ENCODE measurements at places on chromosomes 5 and 9. TPM values are rescaled to one million over a fixed set of nuclear protein-coding genes. Genes with fewer than 3 reads are reported as not detected.

Gene C7
- total RNA-seq: 175 TPM

Gene ANKRD31
- 0.11 TPM for total RNA-seq

Gene ZNF367
- total RNA-seq: 3.9 TPM

Gene LCN9
- not detected for total RNA-seq

- DNase-seq: no peak
Measured at GRCh38 chr5:18712936-18713485, 1078.8 kb downstream of the TAF11L14 start.

DNA sequence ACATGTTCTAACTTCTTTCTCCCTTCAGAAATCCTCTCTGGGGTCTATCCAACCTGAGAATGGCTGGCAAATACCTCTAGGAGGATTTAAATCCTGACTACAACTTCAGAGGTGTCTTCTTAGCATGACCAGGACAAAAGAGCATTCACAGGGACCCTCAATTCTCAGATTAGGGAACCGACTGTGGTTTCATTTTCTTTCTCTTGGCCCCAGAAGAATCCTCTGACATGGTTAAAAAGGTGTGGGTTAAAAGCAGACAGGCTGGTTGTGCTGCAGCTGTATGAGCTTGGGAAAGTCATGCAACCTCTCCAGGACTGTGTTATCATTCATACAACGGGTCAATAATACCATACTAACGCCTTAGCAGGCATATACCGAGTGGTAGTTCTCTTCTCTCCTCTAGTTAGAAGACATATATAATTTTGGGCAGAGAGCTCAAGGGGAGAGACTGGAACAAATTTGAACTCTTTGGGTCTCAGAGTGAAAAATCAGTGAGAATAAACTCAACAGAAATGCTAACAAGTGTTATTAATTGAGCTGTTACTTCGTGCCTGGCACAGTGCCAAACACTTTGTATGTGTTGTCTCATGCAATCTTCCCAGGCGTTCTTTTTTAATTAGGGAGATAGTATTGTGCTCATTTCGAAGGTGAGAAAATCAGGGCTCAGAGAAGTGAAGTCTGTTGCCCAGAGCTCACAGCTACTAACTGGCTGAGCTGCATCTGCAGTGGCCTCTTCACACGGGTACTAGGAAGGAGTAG, 35.2 kb downstream of the INSYN2B start:
- DNase-seq: no peak

DNA sequence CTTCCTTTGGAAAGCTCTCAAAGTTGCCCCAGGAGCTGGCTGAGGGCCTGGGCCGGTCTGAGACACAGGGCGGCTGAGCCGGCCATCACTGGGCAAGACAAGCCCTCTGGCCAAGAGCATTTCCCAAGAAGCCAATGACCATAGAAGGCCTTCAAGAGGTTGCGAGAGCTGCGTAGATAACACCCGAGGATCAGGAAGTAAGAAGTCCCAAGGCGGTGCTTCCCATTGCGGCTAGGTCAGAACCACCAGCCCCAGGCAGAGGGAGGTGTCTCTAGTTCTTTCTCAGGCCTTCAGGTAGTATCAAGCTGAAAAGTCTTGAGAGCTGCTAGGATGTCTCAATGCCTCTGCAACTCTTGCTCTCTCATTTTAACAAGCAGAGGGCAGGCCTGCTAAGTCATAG, 54.0 kb upstream of the C5orf58 start:
- no peak for DNase-seq

GRCh38 chr5:75510836-75511434, 494 bp downstream of the CERT1 start:
- peak; percentile 50 for DNase-seq

GRCh38 chr9:447230-448025, 232.8 kb downstream of the DOCK8 start:
- no peak for DNase-seq

GRCh38 chr5:76273206-76273885, 129.7 kb upstream of the IQGAP2 start:
- no peak for DNase-seq

DNA sequence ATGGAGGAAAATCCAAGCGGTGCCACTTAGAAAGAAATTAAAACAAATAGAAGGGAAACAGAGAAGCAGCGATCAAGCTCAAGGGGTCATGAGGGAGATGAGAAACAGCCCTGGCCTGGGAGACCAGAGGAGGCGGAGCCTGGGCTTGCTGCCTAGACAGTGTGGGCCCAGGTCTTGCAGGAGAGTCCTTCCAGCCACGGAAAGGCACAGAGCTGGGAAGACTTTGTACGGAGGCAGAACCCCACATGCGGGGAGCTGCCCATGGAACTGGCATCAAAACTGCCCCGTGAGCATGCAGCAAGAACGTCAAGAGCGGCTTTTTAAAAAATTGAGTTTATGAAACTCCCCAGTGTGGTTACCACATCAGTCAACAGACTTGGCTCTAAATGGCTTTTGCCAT, 119.4 kb downstream of the IRX1 start:
- DNase-seq: peak; percentile 20

GRCh38 chr9:98977813-98978212, 34.1 kb downstream of the COL15A1 start:
- no peak for DNase-seq

DNA sequence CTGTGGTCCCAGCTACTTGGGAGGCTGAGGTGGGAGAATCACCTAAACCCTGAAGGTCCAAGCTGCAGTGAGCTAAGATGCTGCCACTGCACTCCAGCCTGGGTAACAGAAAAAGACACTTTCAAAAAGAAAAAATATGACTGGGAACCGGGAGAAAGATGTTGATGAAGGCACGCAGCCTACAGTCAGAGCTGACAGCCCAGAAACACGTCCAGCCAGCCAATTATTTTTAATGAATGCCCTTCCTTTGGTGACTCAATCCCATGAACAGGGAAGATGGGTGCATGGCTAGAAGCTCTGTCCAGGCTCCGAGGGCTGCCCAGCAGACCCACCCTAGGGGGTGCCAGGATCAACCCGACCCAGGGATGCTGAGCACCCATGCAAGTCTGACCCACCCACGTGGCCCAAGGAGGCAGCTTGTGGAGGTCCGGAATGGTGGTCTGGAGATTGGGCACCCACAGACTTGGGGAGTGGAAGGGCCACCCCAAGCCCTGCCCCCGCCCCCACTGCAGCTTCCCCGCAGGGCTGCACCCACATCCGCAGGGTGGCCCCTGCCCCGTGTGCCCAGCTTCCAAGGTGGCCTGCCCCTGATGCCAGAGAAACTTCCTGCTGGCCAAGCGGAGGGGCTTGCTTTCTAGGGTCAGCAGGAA, 51.0 kb downstream of the ADAMTS2 start:
- no peak for DNase-seq
